ENCODE measurements at places on chromosomes 5 and 9.

GRCh38 chr5:138035605-138036537 lies 3.0 kb upstream of the FAM13B start:
- DNase-seq, result peak; percentile 91

- peak; percentile 72 for DNase-seq
These were observed 444.7 kb downstream of the HINT1 start for GRCh38 chr5:130720355-130720754.

GRCh38 chr9:8053501-8053900 lies 253.9 kb upstream of the DMAC1 start:
- DNase-seq, result no peak

DNA sequence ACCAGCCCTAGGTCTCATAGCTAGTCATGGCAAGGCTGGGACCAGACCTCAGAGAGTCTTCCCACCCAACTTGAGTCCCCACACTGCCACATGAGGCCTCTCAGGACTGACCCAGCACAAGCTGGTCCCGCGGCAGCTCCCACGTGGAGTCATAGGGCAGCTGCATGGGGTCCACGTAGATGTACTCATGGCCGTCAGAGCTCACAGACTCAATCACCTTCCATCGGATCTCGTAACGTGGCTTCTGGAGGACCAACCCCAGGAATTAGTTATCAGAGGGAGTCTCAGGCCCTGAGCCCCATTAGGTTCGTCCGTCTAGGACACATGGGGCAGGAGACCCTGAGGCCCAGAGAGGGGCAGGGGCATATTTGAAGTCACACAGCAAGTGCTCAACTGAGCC lies 30.3 kb downstream of the PDGFRB start:
- no peak for DNase-seq

- no peak for DNase-seq
These were observed 146.9 kb downstream of the GOLPH3 start for GRCh38 chr5:32027093-32027716.

DNA sequence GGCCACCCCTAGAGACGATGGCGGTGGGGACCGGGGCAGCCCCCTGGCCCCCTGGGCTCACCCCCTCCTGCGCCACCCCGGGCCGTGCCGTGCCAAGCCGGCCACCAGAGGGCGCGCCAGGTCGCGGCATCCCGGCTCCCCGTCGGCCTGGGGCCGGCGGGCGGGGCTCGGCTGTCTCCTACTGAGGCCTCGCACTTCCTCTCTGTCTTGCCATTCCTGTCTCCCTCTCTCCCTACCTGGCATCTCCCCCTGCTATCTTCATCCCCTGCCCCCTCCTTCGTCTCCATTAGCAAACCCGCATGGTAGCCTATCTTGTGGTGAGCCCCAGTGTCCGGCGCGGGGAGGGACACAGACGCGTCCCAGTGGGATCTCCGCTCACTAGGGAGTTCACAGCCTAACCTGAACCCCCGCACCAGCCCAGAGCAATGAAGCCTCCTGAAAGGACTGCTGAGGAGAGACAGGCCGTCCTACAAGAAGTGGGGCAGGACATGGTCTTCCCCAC lies 29.8 kb upstream of the FABP6 start:
- DNase-seq, result peak; percentile 65

GRCh38 chr5:39063037-39063436 lies 11.2 kb downstream of the RICTOR start:
- DNase-seq, result no peak

- no peak for DNase-seq
These were observed 62.9 kb downstream of the FBXO38 start for GRCh38 chr5:148446611-148447010.

DNA sequence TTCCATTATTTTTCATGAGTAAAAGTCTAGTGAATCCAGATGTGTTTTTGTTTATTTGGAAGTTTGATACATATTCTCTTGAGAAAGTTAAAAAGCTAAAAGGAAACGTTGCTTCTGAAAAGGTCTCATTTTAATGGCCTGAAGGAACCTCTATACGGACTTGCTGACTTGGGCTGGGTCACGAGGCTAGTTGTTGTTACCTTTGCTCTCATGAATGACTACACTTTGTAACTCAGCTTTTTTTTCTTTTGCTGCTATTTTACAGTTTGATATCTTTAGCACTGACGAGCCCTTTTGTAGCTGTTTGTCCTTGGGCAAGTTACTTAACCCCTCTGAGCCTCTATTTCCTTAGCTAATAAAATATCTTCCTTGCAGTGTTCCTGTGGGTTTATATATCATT lies 211.5 kb downstream of the PCSK5 start:
- no peak for DNase-seq

- DNase-seq, result peak; percentile 21
These were observed 492 bp upstream of the FAM169A start for GRCh38 chr5:74866596-74867162.

GRCh38 chr5:107425541-107426031 lies 245.2 kb downstream of the EFNA5 start:
- peak; percentile 81 for DNase-seq

DNA sequence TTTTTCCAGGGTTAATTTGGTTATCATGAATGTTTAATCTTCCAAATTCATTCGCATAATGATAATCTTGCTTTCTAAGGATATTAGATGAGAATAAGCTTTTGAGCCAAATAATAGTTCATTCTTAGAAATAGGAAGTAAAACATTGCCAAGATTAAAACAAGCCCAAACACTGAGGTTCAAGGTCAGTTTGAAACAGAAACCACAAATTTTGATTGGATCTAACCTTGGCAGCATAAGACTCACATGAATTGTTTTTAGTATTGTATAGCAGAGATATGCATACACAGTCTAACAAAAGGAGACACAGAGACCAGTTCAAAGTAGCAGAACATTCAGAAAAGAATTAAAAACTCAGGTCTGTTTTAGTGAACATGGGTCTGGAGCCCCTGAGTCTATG lies 43.4 kb upstream of the VCAN start:
- DNase-seq, result no peak

DNA sequence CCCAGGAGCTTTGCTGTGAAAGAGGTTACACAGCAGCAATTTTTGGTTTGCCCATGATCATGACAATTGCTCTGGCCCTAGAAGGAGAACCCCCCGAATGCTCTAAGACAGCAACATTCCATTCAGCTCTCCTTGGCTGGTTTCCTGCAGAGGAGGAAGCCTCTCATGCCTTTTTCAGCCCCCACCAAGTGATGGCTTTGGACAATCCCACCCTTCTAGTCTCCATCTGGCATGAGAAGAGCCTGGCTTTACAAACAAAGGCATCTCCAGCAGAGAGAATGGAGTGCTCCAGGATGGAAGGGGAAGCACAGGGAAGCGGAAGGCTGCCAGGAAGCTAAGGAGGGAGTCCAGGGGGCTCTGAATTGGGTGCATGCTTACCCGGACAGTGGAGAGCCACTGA lies 98.4 kb downstream of the CRB2 start:
- peak; percentile 3 for DNase-seq

- DNase-seq, result peak; percentile 40
These were observed 96.3 kb upstream of the RANBP3L start for GRCh38 chr5:36397901-36398536.

- no peak for DNase-seq
These were observed 164.5 kb downstream of the EBF1 start for GRCh38 chr5:158935215-158935614.

- DNase-seq, result no peak
These were observed 34.3 kb downstream of the FAT2 start for GRCh38 chr5:151556806-151557205.

GRCh38 chr5:51685419-51685818 lies 302.2 kb downstream of the ISL1 start:
- no peak for DNase-seq

GRCh38 chr5:178126556-178126955 lies 4.3 kb upstream of the RMND5B start:
- DNase-seq, result no peak

DNA sequence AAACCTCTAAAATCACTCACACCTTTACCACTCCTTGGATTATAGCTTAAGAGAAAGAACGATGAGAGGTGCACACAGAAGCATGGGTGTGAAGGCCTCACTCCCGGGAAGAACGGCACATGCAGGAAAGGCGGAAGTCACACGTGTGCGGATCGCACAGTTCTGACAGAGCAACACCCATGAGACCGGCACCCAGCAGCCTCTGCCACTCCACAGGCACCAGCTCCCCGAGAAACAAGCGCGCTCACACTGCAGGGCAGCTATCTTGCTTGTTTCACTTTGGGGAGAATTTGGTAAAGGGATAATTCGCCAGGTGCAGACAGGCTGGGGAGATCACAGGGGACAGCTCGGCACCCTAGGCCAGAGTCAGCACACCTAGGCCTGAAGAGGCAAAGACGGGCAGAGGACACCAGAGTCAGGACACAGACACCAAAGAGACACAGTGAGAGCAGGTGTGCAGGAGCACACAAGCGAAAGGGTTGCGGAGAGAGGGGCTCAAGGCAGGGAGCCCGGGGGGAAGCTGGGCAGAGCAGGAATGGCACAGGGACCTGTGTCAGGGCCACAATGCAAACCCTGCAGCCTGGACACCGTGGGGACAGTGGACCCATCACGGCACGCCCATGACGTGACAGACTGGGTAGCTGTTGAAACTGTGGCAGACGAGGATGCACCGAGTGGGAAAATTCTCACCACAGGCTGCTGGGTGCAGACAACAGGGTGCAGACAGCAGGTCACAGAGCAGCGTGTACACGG lies 81.7 kb downstream of the CAMSAP1 start:
- no peak for DNase-seq

GRCh38 chr9:10242255-10242654 lies 370.5 kb downstream of the PTPRD start:
- DNase-seq, result no peak

GRCh38 chr9:128905964-128906363 lies 14.8 kb upstream of the PHYHD1 start:
- DNase-seq, result no peak

GRCh38 chr9:33414889-33415500 lies 12.6 kb upstream of the AQP7 start:
- no peak for DNase-seq

DNA sequence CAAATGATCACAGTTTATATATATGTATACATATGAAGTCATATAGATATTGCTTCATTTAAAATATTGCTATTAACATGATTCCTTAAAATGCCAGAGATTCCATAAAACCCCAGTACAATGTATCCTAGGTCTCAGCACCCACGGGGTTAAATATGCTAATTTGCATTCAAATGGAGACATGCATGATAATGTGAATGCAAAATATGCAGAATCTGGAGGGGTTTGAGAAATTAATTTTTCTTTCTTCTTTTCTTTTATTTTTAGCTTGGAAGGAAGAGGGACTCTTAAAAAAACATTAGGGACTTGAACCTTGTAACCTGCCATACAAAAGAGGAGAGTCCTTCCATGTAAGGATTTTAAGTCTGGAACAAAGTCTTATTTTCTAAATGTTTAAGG lies 211.9 kb downstream of the MEF2C start:
- no peak for DNase-seq

DNA sequence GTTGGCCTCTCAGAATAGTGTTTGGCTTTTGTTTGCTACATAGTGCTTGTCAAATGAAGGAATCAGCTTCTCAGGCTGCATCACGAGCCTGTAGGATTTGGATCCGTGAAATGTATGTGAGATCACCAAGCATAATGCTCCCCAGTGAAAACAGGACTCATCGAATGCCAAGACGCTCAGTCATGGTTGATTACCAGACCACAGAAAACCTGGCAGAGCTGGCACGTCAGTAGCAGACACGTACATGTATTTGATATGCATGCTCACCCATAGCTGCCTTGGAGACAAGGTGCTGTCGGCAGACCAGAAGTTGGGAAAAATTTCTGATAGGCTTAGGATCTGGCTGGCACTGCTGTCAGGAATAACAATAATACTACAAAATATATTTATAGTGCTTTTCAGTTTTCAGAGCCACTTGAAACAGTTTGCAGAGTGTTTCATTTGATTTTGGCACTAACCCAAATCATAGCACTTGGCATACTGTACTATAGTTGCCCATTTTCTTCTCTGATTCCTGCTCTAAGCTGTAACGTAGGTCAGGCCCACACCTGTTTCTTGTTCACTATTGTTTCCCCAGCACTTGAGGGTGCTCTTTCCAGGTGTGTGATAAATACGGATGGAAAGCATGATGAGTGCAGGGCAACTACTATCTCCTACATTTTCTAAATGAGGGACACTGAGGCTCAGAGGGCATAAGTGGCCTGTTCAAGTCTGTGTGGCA lies 226.1 kb downstream of the NR3C1 start:
- DNase-seq, result peak; percentile 92

DNA sequence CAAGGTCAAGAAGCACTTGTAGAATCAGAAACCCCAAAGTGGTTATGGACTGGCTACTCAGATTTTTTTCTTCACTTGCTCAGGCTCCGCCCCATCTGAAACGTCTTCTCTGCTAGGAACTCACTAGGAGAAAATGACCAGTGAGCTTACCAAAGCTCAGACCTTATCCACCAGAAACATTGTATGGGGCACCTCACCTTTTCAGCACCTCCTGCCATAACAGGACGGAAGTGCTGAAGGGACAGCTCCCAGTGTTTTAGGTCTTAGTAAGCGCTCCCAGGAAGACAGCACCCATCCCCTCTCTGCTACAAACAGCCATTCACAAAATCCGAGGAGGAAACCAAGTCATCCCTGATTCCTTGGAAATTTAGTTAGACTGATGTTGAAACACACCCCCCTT lies 1.2 kb upstream of the GABRA1 start:
- peak; percentile 88 for DNase-seq

DNA sequence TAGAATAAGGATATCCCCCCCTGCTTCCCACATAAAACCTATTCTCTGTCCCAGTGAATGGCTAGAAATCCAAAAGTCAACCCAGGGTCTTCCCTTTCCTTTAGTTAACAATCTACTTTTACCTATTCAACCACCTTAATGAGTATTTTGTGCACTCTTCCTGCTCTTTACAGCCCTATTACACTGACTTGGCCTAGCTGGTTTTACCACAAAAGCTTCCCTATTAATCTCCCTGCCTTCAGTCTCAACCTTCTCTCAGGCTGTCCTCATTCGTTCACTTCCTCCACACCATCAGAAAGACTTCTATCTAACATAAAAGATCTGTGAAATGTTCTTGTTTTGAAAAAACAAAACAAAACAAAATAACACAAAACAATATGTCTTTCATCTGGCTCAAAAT lies 16.2 kb downstream of the CTNNAL1 start:
- no peak for DNase-seq

GRCh38 chr9:123276551-123276950 lies 8.2 kb upstream of the STRBP start:
- no peak for DNase-seq

GRCh38 chr5:38764937-38765391 lies 80.8 kb upstream of the OSMR start:
- DNase-seq, result peak; percentile 49

DNA sequence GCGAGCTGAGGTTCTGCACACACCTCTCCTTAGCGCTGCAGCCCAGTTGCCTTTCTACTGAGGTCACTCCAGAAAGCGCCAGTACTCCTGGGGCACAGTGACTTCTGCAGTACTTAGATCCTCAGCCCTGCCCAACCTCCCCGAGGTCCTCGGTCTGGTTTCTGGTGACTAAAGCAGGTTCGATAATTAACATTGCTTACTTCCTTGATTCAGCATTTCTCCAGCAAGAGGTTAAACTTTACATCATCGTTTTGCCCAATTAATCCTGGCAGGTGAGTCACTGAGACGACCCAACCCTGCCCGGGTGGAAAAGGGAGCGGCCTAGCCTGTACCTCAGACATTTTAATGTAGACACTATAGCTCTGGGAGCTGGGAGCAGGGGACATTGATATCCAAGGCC lies 77.6 kb downstream of the PLAC8L1 start:
- DNase-seq, result no peak

- DNase-seq, result no peak
These were observed 21.8 kb downstream of the ENTREP1 start for GRCh38 chr9:69346596-69347390.

- peak; percentile 30 for DNase-seq
These were observed 53.7 kb downstream of the RICTOR start for GRCh38 chr5:39020458-39020857.

GRCh38 chr9:19481971-19482404 lies 73.2 kb downstream of the ACER2 start:
- DNase-seq, result no peak
